ENCODE measurements at places on chromosomes 11 and 22.

- DNase-seq, result no peak
Measured at GRCh38 chr11:123354371-123354975, 75.6 kb upstream of the GRAMD1B start.

GRCh38 chr22:39651053-39651996, 80.8 kb downstream of the CACNA1I start:
- no peak for DNase-seq

- DNase-seq, result peak; percentile 2
Measured at GRCh38 chr11:107337917-107338316, 119.7 kb downstream of the CWF19L2 start.

GRCh38 chr11:73235236-73235786, 17.2 kb downstream of the P2RY2 start:
- DNase-seq, result no peak

GRCh38 chr11:118531597-118532084, 649 bp downstream of the TMEM25 start:
- peak; percentile 59 for DNase-seq

- no peak for DNase-seq
Measured at GRCh38 chr11:94147433-94147845, 18.8 kb downstream of the PANX1 start.

DNA sequence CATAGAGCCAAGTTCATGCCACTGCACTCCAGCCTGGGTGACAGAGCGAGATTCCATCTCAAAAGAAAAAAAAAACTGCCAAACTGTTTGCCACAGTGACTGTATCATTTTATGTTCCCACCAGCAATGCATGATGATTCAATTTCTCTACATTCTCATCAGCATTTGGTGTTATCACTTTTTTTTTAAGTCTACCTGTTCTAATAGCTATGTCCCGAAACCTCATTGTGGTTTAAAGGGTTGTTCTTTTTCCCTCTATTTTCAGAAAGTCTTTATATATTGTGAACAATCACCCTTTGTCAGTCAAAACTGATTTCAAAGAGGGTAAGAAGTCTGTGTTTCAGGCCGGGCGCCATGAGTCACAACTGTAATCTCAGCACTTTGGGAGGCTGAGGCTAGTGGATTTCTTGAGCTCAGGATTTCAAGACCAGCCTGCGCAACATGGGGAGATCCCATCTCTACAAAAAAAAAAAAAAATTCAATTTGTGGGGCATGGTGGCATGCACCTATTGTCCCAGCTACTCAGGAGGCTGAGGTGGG, 14.8 kb upstream of the FAM168A start:
- DNase-seq, result no peak

- DNase-seq, result no peak
Measured at GRCh38 chr22:35349704-35350538, 31.0 kb upstream of the HMOX1 start.

- DNase-seq, result no peak
Measured at GRCh38 chr11:12242966-12243365, 132.6 kb downstream of the MICAL2 start.

DNA sequence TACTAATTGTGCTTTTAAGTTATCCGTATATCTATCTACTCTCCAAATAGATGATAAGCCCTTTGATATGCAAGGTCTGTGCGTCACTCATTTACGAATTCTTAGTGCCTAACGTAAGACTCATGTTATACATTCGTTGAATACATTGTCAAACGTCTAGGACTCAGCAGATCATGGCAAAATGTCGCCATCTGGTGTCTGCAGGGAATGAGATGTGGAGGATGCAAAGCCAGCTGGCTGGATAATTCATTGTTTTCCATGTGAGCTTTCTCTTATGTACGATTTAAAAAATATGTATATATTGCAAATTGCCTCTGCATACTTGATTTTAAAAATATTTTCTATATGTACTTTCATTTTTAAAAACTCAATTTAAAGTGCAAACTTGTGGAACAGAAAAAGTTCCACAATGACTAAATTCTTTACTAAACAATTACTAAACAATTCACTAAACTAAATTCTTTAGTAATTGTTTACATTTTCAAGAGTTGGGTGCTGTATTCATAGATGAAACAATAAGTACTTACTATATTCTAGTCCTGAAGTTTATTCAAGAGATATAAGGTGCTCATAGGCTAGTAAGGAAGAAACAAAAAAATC, 33.8 kb downstream of the ZNF202 start:
- peak; percentile 57 for DNase-seq

DNA sequence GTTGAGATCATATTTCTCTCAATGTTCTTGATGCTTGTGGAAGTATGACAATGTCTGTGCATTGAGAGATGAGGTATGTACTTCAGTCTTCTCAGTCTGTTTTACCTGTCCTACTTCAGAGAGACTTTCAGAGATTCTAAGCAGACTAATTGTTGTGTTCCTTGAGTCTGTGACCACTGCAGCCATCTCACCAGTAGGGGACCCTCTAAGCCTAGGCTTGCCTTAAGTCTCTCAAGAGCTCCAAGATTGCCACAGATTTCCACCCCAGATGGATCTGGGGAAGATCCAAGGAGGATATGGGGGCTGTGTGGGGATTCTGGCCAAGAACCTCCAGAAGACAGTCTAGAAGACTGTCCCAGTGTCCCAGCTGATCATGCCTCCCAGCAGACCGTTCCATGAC, 179.9 kb upstream of the PLET1 start:
- no peak for DNase-seq

GRCh38 chr11:82560836-82561235, 172.8 kb downstream of the FAM181B start:
- DNase-seq, result no peak

- DNase-seq, result no peak
Measured at GRCh38 chr11:69159150-69159852, 3.6 kb downstream of the SMIM38 start.

- no peak for DNase-seq
Measured at GRCh38 chr11:63535734-63536133, 874 bp upstream of the PLAAT4 start.
